ENCODE measurements at places on chromosomes 16 and 17.

DNA sequence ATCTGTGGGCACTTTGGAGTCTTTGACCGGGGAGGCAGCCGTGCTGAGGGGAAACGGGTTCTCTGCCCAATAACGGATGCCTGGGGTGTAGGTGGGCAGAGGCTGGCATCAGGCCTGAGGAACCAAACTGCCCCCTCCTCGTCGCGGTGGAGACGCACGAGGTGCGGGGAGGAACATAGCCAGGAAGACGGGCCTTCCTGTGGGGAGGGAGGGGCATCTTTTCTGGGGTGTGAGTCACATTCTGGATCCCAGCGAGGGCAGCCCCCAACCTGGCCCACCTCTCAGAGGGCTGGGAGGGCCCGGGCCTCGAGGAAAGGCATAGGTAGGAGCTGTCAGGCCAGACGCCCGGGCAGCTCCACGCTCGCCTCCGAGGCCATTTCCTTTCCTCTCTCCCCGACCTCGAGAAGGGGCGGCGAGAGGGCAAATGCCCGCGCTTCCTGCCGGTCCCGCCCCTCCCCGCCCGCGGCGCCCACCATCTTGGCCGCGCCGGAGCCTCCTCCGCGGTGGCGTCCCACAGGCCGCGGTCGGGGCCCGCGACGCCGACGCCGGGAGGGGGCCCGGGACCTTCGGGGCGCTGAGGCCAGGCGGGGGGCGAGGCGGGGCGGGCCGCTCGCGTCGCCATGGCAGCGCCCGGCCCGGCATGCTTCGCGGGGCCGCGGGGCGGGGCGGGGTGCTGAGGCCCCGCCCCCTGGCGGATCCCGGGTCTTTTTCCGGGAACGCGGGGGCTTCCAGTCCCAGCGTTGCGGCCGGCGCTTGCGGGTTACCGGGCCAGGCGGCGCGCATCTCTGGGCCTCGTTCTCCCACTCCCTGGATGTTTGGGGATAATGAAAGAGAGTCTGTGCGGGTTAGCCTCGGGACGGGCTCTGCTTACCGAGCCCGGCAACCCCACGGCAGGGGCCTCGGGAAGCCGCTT is 13.2 kb downstream of the RAI1 start:
- DNase-seq, result peak; percentile 93

DNA sequence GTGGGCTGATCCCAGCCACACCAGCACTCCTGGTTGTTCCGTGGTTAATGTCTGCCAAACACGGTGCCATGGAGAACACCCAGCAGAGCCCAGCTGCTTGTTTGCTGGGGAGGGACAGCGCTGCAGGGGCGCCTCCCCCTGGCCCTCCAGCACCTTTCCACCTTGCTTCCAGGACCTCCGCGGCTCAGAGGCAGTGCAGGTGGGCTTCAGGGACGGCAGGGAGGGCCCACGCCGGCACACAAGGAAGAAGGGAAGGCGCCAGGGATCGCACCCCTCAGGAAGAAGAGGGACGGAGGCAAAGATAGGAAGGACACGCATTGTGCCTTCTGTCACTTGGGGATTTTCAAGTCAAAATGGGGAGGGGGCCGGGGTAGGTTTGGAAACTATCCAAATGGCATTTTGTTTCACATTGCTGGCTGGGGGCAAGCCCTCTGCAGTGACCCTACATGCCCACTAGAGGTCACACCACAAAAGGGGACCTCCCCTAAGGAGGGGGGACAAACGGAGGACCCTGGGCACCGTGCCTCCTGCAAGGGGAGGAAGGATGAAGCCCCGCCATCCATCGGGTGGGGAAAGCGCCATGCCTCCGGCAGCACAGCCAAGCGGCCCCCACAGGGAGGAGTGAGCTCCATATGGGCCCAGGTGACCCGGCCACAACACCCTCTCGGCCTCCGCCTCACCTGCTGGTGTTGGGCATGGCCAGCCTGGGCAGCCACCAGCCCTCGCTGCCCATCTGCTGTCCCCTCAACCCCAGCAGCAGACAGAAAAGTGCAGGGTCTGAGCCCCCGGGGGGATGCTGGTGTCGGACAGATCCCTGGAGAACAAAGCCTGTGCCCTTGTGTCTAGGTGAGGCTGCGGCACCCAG is 7.5 kb upstream of the C16orf95 start:
- no peak for DNase-seq

DNA sequence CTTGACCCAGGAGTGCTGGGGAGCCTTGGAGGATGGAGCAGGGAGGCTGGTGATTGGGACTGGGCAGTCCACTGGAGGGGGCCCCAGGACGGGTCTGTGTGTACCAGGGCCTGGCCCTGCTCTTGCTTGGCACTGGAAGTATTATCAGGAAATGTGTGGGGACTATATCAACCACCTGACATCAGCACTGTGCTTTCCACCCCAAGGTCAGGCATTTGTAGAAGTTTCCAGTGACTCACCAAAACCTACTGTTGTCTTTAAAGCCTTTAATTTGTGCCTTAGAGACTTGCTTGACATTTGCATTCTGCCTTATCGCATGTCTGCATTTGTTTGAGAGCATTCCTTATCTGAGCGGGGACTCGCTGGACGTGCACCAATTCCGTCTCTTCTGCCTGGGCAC is 323.1 kb downstream of the FOXL1 start:
- peak; percentile 68 for DNase-seq

- DNase-seq, result no peak
Measured at GRCh38 chr17:72558971-72559476, 438.2 kb downstream of the SOX9 start.

GRCh38 chr16:85301231-85301630 is 189.0 kb upstream of the CIBAR2 start:
- DNase-seq, result no peak

- no peak for DNase-seq
Measured at GRCh38 chr17:80353718-80354275, 61.2 kb upstream of the ENDOV start.

DNA sequence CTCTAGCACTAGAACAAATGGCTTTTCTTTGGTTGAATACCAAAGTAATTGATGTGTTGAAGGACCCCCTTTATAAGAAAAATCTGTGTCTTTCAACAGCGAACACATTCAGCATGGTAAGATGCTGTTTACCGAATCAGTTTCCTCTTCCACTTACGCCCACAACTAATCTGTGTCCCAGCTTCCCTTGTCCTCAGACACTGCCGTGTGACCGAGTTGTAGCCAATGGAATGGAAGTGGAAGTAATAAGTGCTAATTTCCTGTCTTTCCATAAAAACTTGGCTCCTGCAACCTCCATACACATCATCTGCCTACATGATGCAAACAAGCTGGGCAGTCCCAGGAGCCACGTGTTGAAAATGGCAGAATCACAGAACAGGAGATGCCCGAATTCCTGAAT is 10.4 kb downstream of the CDIPT start:
- DNase-seq, result no peak

DNA sequence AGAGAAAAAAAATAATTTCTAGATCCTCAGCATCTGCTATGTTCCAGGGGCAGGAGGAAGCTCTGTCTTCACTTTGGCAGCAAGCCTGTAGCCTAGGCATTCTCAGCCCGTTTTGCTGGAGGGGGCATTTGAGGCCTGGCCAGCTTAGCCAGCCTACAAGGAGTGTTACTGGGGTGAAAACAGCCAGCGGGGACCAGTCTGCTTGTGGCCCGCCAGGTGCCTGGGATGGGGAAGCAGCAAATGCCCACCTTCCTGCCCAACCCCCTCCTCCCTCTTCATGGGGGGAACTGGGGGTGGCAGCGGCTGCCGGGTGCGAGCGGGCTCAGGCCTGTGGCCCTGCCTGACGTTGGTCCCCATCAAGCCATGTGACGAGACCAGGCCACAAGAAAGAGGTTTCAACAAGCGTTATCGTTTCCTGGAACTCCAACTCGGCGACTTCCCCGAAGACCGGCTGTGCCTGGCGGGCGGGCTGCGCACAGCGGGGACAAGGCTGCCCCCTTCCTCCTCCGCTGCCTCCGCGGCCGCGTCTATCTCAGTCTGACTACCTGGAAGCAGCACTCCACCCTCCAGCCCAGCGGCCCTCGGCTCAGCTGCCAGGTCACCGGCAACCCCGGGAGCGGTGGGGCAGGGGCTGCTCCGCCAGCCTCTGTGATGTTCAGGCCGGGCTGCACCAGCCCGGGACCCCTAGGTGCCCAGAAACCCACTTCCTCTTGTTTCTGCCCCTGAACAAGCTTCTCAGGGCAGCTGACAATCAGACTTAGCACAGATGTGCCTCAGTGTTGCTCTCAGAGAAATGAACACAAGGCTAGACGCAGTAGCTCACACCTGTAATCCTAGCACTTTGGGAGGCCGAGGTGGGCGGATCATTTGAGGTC is 22.9 kb downstream of the SOCS1 start:
- DNase-seq, result no peak

DNA sequence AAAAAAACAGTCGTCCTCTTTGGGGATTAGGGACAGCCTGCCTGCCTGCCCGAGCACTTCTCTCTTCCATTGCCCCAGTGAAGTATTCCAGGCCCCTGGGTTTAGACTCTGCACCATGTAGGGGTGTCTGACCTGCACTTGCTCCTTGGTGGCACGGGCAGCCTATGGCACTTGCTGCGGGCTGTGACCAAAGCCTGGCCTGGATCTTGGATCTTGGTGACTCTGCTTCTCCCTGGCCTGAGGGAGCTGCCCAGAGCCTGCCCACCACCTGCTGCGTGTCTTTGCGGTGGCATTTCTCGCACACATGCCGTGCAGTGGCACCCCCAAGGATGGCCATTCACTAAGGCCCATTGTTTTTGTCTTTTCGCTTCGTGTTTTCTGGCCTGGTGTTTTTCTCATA is 6.1 kb upstream of the STH start:
- no peak for DNase-seq

GRCh38 chr16:86931410-86931941 is 353.1 kb downstream of the FOXL1 start:
- peak; percentile 38 for DNase-seq

GRCh38 chr17:76440751-76441362 is 12.1 kb downstream of the UBE2O start:
- DNase-seq, result no peak

DNA sequence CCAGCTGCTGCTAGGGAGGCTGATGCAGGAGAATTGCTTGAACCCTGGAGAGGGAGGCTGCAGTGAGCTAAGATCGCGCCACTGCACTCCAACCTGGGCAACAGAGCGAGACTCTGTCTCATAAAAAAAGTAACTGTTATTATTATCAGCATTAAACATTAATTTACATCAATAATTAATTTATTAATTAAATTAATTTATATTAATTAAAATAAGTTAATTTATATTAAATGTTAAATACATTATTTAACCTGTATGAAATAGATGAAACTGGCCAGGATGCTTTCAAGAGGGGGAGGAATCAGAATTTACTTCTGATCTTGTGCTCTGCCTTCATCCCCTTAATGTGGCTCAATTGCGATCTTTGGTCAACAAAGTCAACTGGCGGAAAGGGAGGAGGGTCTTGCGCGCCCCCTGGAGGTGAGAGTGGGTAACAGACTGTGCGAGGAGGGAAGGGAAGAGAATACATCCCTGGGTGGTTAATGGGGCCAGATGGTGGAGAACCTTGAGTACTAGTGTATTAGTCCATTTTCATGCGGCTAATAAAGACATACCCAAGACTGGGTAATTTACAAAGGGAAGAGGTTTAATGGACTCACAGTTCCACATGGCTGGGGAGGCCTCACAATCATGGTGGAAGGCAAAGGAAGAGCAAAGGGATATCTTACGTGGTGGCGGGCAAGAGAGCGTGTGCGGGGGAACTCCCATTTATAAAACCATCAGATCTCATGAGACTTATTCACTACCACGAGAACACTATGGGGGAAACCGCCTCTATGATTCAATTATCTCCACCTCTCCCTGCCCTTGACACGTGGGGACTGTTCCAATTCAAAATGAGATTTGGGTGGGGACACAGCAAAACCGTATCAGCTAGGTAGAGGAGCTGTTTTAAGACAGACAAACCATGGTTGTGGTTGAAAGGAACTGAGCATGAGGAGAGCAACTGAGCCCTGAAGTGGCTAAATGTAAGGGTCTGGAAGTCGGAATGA is 15.7 kb upstream of the CPPED1 start:
- peak; percentile 43 for DNase-seq

- DNase-seq, result no peak
Measured at GRCh38 chr17:79503126-79503839, 107.6 kb downstream of the RBFOX3 start.

DNA sequence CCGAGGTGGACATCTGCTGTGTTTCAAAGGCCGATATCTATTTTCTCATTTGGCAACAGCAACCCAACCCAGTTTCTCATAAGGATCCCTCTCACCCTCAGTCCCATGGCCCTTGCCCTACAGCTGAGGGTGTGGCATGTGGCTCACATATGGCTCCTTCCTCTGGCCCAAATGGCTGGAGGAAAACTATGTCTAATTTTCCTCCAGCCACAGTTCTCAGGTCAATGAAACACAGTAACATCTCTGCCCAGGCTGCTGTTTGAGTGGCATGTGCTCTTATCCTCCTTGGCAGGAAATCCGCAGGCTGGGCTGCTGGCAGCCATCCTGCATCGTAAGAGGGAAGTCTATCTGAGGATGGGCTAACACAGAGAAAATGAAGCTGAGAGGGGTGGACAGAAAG is 24.1 kb downstream of the SERPINF1 start:
- no peak for DNase-seq

All from H54 (cell line).